ENCODE measurements at places on chromosomes 3 and 15. TPM values are rescaled to one million over a fixed set of nuclear protein-coding genes. Genes with fewer than 3 reads are reported as not detected.

Gene GOLGA8R
- total RNA-seq, result 1.8 TPM

Gene ZBTB47
- total RNA-seq, result 3.7 TPM

Gene ECE2
- not detected for total RNA-seq

Gene GUCA1C
- not detected for total RNA-seq

Gene MYEF2
- 0.56 TPM for total RNA-seq

Gene GOLGA8S
- 0.24 TPM for total RNA-seq
